ENCODE measurements at places on chromosomes 1 and 21.

GRCh38 chr1:201882665-201883132 lies 6.0 kb upstream of the SHISA4 start:
- no peak for DNase-seq

- DNase-seq, result no peak
These were observed 146.6 kb downstream of the ROR1 start for GRCh38 chr1:63920154-63921117.

- no peak for DNase-seq
These were observed 3.9 kb downstream of the SH2D5 start for GRCh38 chr1:20728371-20729154.

- DNase-seq, result peak; percentile 93
These were observed 607 bp upstream of the LGR6 start for GRCh38 chr1:202192770-202193613.

- DNase-seq, result no peak
These were observed 10.6 kb downstream of the PGBD5 start for GRCh38 chr1:230415405-230416132.

DNA sequence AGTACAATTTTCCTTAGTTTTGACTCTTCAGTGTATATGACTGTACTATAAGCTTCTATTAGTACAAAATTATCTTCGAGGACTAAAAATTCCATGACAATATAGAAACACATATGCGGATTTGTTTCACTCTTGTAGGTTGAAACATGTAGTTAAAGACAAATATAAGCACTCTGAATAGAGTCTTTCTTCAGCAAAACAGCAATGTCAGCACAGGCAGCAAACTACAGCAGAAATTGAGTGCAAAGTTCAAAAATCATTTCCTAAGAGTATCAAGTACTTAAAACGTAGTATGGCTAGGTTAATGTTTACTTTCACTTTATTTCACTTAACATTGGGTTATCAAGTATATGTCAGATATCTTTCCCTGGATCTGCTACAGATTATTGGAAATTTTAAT lies 106.7 kb downstream of the FAF1 start:
- DNase-seq, result no peak

DNA sequence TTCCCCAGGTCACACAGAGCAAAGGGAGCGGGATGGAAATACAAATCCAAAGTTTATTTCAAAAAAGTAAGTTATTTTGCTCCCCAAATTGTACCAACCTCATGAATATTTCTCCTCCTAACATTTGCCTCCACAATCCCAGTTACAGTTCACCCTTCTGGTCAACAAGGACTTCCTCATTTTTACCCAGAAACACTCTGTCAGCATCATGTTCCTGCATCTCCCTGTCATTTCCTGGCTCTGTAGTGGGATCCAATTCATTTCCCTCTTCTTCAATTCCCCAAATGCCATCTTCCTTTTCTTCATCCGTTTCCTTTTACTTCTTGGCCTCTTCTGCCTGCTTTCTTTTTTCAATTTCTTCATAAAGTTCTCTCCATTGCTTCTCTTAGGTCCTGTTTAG lies 32.0 kb upstream of the EPS15 start:
- DNase-seq, result no peak

GRCh38 chr1:40772146-40772955 lies 11.2 kb upstream of the KCNQ4 start:
- DNase-seq, result no peak
